ENCODE measurements at places on chromosomes 11 and 22. TPM values are rescaled to one million over a fixed set of nuclear protein-coding genes. Genes with fewer than 3 reads are reported as not detected.
A peak's percentile ranks its signal among the peaks of the same experiment; 100 is the strongest.

GRCh38 chr11:108620958-108621772 lies 27.6 kb upstream of the EXPH5 start:
- no peak for DNase-seq

- DNase-seq = peak; percentile 47
These were observed 20.9 kb downstream of the ST14 start for GRCh38 chr11:130180491-130180890.

- no peak for DNase-seq
These were observed 569 bp downstream of the FAM76B start for GRCh38 chr11:95788921-95789505.

- peak; percentile 8 for DNase-seq
These were observed 5.4 kb downstream of the OR8B12 start for GRCh38 chr11:124538019-124538418.

- DNase-seq = no peak
These were observed 83.5 kb downstream of the C22orf31 start for GRCh38 chr22:28978158-28978557.

GRCh38 chr11:61756147-61756451 lies 3.7 kb downstream of the MYRF start:
- DNase-seq = no peak

DNA sequence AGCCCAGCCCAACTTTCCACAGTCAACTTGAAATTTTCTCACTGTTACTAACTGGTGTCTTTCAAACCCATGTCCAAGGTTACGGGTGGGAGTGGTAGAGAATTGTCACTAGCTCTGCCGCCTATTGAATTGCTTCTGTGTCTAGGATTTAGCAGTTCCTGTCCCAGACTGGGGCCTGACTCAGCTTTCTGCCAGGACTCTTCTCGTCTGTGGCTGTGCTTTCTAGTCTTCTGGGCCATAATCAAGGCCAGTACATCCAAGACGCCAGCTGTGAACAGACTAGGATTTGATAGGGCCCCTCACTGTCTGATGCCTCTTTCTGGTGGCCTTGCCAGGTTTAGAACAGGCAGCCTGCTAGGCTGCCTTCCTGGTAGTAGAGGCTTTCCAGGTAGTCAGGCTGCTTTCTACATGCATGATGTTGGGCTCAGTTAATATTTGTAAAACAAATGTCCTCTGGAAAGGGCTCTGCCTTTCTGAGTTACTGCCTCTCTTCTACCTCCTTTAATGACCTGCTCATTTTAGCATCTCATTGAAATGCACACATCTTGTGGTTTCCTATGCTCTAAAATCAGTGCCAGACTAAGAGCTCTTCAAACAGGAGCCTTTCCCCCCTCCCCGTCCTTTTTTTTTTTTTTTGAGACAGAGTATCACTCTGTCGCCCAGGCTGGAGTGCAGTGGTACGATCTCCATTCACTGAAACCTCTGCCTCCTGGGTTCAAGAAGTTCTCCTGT lies 13.1 kb upstream of the HIKESHI start:
- no peak for DNase-seq

DNA sequence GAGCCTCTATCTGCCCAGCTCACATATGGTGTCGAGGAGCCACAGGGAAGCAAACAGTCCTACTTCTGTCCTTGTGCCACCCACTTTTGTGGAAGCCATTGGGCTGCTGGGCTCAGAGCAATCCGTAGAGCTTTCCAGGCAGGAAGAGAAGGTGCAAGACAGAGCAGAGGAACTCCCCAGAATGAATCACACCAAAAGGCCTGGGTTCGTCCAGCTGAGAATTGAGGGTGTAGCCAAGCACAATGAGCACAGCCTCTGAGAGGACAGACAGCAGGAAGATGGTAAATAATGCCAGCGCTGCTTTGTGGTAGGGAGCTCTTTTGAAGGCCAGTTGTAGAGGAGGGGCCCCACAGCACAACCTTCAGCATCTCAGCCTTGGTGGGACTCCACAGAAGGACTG lies 237.8 kb downstream of the GRIK4 start:
- DNase-seq = no peak

GRCh38 chr22:32069579-32070372 lies 26.7 kb downstream of the SLC5A1 start:
- no peak for DNase-seq

DNA sequence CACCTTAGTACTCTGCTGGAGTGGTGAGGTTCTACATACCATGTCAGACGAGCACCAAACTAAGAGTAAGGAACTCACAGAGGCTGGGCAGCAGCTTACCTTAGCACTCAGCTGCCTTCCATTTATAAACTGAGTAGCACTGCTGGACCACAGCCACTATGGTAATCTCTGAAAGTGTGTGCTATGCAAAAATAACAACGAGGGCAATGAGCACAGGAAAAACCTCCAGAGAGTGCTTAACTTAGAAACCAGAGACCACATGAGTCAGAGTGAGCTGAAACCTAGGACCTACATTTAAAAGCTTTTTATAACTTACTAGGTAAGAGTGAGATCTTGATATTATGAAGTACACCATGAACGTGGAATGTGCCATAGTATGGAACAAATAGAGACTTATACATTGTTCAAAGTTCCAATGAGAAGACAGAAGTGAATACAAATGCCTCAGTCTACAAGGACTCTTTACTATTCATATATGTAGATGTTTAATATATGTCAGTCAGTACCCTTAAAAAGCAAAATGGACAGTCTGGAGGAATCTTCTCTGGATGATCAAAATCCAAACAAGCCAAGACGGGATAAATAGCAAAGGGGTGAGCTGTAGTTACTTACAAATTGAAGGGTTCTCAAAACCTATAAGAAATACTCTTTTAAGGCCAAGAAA lies 17.2 kb upstream of the CD59 start:
- no peak for DNase-seq

DNA sequence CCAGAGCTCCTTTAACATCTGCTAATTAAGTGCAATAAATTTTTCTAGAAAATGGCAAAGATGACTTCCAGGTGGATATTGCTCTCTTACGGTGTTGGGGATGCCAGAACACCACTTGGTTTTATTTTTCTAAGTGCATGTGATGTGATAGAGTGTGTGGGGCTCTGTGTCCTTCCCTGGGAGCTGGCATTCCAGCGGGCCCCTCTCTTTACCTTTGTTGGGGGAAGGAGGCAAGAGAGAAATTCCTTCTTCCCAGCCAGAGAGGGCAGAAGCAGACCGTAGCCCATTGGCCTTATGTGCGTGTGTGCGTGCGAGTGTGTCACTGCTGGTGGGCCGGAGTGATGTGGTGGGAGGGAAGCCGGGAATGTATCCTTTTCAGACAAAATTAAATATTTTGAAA lies 17.2 kb downstream of the TEF start:
- no peak for DNase-seq

- DNase-seq = no peak
These were observed 36.1 kb downstream of the LARGE1 start for GRCh38 chr22:33883961-33884808.

- DNase-seq = no peak
These were observed 110.2 kb downstream of the UVRAG start for GRCh38 chr11:75924966-75925784.

GRCh38 chr11:95085117-95085816 lies 4.4 kb upstream of the ENDOD1 start:
- DNase-seq = no peak

DNA sequence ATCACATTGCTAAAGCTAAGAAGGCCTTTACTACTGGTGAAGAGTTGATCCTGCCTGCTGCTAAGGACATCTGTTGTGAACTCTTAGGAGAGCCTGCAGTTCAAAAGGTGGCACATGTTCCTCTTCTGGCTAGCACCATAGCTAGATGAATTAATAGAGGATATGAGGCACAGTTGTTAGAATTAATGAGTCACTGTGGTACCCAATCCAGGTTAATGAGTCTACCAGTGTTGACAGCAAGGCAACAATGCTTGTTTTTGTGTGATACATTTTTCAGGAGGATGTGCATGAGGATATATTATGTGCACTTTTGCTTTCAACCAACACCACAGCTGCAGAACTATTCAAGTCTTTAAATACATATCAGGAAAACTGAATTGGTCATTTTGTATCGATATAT lies 12.0 kb downstream of the C11orf58 start:
- DNase-seq = no peak

DNA sequence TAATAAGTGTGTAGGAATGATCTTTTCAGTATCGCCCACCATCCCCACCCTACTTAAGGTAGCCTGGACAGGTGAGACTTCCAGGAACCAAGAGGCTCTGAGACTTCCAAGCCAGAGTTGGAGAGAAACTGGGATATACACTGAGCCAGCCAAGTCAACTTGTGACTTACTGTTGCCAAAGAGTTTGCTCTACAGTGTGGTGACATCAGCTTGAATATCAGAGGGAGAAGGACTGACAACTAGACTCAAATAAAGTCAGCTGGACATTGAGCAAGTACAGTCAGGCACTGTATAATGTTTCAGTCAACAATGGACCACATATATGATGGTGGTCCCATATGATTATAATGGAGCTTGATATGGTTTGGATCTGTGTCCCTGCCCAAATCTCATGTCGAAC lies 1.2 kb upstream of the MMP10 start:
- DNase-seq = no peak

GRCh38 chr11:2759228-2760195 lies 59.7 kb upstream of the KCNQ1OT1 start:
- DNase-seq = peak; percentile 30

The OSBP2 gene
- total RNA-seq = 5.3 TPM

The MIOX gene
- total RNA-seq = not detected

The LTO1 gene
- 22.4 TPM for total RNA-seq

The TRIM49 gene
- not detected for total RNA-seq

The NAALAD2 gene
- total RNA-seq = 0.92 TPM

The HEPACAM gene
- not detected for total RNA-seq

The LRRC74B gene
- total RNA-seq = 0.31 TPM

The SLC5A12 gene
- total RNA-seq = 0.13 TPM

The DENND6B gene
- 5.2 TPM for total RNA-seq

The ZP1 gene
- 0.23 TPM for total RNA-seq

All from mucosa of descending colon (tissue), 3 donors.